Activated CD4-positive, CD25-positive, alpha-beta regulatory T cell treated with anti-CD3 and anti-CD28 coated beads, Interleukin-2, amount 50 U/mL, for 24 hours (primary cell): ENCODE measurements at places on chromosomes 3 and 15.
A peak's percentile ranks its signal among the peaks of the same experiment; 100 is the strongest.

- ATAC-seq: peak; percentile 68
Observed at GRCh38 chr3:128497305-128498126, 4.5 kb upstream of the GATA2 start.

DNA sequence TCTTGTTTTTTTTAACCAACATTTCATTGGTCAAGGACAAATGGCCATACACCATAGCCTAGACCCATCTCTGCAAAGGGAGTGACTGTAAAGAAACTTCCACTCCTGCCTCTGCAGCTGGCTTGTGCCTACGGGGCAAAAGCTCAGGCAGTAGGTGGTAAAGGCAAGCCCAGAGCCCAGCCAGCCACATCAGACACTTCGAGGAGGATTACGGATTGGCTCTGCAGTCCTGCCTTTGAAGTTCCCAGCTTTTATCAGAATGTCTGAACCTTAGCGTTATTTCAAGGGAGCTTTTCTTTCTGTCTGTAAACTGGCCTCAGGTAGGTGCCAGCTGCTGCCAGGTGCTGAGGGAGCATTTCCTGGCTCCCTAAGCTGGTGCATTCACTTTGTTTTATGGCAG, 15.6 kb downstream of the ZNF710 start:
- ATAC-seq: no peak

GRCh38 chr3:38606561-38606960, 42.9 kb downstream of the SCN5A start:
- no peak for ATAC-seq

- ATAC-seq: no peak
Observed at GRCh38 chr3:46746711-46747110, 29.0 kb upstream of the PRSS50 start.

DNA sequence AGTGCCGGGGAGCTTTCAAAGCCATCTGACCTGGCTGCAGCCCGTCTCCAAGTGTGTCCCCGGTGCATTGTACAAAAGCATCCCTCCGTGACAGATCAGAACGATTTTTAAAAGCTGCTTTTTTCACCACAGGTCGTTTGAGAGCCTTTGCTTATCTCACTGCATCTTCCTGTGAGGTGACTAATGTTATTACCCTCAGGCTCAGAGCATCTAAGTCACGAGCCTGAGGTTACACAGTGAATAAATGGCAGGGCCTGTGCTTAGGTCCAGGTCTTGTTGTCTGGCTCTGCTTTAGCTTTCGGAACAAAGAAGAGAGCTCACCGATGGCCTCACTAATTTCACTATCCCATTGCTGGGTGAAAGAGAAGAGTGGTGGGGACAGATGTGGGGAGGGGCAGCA, 83.3 kb downstream of the SEC22A start:
- ATAC-seq: no peak

DNA sequence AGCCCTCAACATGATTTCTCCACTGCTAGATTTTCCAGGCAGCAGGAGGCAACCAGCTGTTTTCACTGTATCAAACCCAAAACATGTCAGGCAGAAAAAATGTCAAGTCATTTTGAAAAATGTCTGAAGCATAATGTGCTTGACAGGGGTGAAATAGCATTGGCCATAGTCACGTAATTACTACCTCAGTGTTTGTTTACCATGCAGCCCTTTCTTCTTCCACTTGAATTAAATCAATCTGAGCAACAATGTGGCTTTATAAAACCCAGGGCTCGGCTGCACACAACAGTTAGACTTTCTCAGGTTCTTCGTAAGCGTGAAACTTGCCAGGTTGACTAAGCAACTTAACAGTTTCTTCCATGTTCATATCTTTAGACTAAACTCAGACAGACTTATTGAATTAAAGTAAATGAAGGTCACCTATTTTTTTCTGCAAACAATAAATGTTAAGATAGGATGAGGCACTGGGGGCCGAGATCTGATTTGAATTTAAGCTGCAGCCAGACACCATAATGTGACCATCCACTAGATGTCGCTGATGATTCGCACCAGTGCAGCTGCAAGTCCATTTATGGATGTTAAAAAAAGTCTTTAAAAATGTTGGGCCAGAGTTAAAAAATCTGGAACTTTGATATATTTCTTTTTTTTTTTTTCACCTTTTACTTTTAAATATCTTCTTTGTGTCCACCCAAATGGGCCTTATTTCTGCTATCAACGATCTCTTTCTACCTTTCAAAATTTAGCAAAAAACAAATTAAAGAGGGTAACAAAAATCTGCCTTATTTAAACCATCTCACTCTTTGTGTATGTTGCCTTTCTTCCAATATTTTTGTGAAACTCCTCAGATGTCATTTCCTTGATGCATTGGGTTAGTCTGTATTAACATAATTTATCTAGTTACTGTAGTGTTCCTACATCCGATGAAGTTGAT, 305.9 kb downstream of the CACNA2D3 start:
- no peak for ATAC-seq

- no peak for ATAC-seq
Observed at GRCh38 chr3:179026636-179027035, 45.0 kb downstream of the ZMAT3 start.

DNA sequence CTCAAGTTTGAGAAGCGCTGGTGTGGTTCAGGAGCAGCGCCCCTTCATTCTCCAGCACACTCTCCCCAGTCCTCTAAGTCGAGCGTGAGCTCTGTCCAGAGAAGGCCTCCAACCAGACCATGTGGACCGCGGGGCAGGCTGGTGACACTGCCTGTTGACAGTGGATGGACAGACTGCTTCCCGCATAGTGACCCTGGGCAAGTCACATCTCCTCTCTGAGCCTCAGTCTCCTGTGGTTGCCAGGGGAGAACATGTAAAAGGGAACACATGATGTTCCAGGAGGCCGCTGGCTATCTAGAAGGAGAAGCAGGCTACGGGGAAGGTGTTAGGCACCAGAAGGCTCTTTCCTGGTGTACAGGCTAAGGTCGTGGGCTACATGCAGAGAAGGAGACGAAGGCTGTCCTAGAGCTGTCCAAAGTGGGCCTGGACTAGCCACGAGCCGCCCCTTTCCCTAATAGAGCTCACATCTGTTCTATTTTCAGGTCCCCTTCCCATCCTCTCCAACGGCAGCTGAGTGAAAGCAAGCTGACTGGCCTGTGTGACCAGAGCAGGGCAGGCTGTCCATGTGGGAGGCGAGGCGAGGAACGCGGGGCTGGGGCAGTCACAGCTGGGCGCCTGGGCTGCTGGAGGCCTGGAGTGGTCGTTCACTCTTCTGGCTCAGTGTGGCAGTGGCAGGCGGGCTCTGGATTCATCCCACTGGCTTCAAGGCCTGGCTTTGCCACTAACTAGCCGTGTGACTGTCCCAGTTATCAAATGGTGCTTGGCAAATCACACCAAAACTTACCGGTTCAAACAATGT, 11.1 kb downstream of the ISG20 start:
- ATAC-seq: no peak

DNA sequence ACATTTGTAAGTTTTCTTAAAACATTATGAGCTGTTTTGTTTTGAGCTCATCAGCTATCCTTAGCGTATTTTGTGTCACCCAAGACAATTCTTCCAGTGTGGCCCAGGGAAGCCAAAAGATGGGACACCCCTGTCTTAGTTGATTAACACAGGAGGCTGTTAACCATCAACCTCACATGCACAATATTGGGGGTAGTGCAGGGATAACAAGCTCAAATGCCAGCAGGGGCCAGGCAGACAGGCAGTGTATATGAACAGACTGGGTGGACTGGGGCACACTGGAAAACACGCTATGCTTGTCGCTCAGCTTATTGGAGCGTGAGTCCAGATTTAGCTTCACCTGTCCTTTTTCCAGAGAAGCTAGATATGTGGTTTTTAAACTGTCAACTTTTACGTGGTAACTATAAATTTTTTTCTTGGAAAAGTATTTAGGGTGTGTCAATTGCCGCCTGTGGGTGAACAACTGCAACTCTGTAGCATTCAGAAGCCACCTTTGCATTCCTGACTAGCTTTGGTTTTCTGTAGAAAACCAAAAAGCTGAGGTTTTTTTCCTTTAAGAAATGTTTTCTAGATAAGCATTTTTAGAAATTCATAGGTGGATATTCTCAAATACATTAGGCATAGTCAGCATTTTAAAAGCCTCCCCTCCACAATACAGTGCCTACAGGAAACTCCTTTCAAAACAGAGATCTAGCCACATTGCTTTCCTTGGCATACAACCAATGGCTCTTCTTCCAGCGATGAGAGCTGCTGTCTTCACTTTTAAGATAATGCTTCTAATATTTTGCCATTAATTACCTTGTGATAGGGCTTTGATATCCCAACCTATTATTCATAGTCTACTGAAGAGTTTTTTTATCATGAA, 14.6 kb downstream of the PSMD6 start:
- no peak for ATAC-seq

DNA sequence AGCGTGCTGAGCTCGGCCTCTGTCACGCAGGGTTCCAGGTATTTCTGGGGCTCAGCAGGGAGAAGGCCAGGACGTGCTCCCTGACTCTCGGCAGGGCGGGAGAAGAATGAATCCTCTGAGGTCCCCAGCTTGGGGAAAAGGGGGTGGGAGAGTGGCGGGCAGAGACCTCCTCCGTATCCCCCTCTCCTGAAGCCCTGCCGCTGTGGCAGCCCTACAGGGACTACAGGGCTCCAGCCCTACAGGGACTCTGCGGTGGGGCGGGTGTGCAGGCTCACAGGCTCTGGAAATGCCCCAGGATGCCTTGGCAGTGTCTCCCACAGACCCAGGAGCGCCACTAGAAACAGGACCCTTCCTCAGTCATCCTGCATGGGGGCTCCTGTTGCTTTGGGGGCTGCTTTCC, 46.2 kb downstream of the HMCES start:
- no peak for ATAC-seq

DNA sequence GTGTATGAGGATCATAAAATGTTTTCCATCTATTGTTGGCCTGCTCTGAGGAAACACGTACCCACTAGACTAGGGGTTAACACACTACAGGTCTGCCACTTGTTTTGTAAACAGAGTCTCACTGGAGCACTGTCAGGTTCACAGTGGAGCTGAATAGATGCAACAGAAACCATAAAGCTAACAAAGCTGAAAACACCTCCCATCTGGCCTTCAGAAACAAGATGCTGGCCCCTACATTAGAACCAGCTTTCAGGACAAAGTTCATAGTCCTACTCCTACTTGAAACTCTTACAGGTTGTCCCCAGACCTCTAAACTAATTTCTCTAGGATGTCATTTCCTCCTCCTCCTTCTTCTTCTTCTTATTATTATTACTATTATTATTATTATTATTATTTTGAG, 42.3 kb downstream of the SNX4 start:
- ATAC-seq: no peak

DNA sequence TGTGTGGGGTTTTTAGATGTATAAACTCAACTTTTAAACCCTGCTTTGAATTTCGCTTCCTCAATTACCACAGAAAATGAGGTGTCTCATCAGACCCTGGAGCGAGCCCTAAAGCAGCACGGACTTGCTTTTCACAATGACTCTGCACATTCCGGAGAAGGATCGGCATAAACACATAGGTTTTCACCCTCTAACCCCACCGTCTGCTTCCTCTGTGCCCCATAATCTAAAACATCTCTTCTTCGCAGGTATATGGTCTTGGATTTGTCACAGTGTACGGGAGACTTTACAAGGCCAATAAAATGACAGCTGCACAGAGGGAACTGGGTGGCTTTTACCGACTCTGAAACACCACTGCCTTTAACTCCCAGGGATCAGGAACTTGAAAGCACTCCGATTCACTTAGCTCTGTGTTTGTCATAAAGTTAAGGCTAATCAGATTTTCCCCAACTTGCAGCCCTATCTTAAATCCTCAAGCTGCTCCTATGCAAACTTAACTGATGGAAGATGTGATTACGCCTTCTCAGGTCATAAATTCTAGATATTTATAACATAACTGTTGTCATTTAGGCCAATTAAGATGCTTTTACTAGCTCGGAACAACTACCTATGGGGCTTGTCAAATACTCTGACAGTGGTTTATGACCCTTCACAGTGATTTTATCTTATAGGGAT, 133.4 kb upstream of the WNT5A start:
- no peak for ATAC-seq

DNA sequence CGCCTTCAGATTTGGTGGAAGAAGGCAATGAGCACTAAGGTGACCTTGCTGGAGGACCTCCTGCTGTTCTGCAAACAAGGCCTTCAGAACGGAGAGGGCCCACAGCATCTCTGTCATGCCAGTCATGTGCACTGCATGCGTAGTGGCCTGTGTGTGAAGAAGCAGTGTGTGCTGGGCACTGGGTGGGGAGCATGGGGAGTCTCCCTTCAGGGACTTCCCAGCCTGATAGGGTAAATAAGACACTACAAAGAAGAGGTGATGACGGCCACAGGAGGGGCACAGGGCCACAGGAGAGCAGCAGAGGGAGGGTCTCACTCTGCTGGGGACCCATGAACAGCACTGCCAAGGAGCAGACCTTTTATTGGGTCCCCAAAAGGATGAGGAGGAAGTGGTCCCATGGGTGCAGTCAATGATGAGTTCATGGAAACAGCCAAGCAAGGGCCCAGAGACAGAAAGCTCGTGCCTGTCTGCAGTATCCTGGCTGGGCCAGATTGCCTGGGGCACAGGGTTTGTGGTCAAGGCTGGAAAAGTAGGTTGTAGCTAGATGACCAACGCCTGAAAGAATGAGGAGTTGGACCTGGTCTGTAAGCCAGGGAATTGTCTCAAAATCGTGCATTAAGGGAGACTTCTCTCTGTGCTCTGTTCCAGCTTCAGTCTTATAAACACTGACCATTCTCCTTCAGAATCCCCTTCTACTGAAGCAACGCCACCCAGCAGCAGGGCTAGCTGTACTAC, 67.8 kb upstream of the SEC61A1 start:
- ATAC-seq: no peak

GRCh38 chr3:8385848-8386620, 115.6 kb upstream of the LMCD1 start:
- ATAC-seq: no peak

DNA sequence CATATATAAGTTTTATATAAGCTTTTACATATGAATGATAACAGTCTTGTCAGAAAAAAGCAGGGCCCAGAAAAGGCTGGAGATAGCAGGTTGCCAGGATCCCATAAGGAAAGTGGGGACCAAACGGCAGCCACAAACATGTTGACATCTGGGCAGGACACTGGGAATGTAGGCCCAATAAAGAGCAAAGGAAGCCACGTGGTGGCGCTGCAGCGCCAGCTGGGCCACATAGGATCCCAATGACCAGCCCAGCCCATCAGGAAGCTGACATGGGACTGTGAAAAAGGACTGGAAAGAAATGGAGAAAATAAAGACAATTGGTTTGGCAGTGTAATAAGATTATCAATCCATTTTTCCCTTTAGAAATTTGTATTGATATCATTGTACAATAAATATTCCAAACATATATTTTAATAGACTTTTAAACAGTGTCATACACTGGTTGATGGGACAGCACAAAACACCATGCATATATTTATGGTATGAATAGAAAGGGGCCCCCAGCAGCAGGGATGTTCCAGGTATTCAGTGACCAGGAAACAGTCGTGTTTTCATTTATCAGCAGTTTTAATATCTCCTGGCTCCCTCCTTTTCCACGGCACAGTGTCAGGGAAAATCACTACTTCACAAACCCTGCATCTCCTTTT, 89.0 kb upstream of the STRIT1 start:
- ATAC-seq: no peak
